Tibial nerve (tissue), 4 donors: ENCODE measurements at places on chromosomes 7 and 10.

GRCh38 chr7:146175716-146176115, 59.1 kb downstream of the CNTNAP2 start:
- H3K36me3 ChIP-seq, result no peaks in the 10 kb centered on the region
- no peak for DNase-seq
- H3K4me3 ChIP-seq, result no peak overlapping the region
- no peaks in the 10 kb centered on the region for H3K27me3 ChIP-seq
- no peaks in the 10 kb centered on the region for H3K4me1 ChIP-seq

- peak overlapping the region; percentile 76 for H3K27ac ChIP-seq
- peaks cover 4% of the 10 kb centered on the region for H3K4me1 ChIP-seq
- DNase-seq, result no peak
- no peaks in the 10 kb centered on the region for H3K36me3 ChIP-seq
- H3K27me3 ChIP-seq, result no peaks in the 10 kb centered on the region
Measured at GRCh38 chr7:15555381-15555859, 6.4 kb downstream of the AGMO start.

DNA sequence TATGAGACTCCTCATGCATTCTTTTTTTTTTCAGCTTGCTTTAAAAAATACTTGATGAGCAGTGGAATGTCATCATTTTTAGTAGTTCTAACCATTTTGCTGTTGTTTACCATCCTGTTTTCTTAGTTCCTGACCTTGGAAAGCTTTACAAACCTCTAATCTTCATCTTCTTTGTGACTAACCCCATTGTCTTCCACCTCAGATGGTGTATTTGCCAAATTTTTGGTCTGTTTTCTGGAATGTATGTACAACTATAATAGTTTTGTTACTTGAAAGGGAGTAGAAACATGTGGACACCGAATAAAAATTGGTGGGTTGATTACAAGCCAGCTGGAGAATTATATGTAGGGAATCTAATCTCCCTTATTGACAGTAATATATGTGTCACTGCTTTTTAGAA, 172.7 kb downstream of the SND1 start:
- DNase-seq, result no peak
- H3K36me3 ChIP-seq, result no peaks in the 10 kb centered on the region
- no peaks in the 10 kb centered on the region for H3K4me1 ChIP-seq
- no peak overlapping the region for H3K27ac ChIP-seq
- no peak overlapping the region for H3K4me3 ChIP-seq

DNA sequence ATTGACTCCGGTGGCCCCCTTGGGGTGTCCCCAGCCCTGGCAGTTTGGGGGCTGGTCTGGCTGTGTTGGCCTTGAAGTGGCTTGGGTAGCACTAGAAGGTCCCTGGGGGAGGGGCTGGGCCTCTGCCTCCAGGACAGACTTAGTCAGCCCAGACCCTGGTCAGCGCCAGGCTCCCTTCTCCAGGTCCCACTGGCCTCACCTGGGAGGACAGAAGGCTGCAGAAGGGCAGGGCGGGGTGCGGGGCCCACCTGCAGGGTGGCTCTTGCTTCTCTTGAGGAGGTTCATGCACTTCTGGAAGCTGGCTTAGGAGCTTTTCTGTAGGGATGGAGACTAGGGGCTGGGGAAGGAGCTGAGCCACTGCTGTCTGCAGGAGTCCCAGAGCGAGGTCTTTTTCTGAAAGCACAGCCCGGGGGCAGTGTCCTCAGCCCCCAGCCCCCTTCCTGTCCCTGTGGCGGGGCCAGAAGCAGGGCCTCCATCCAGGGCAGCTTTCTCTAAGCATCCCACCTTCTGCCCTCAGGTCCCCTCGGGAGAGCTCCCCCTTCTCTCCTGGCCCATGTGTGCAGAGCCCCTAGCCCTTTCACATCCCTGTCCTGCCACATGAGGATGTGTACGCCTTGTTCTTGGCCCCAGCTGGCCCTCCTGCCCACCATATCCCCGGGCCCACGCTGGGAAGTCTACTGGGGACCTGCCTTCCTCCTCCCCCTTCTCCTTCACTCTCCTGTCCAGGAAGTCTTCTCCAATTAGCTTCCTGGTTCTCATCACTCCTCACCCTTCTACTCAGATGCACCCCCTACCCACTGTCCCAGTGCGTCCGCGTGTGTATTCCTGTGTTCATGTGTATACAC, 11.0 kb downstream of the TBATA start:
- no peaks in the 10 kb centered on the region for H3K36me3 ChIP-seq
- H3K27me3 ChIP-seq, result no peaks in the 10 kb centered on the region
- no peak overlapping the region for H3K4me3 ChIP-seq
- DNase-seq, result no peak
- H3K4me1 ChIP-seq, result no peaks in the 10 kb centered on the region

- no peaks in the 10 kb centered on the region for H3K4me1 ChIP-seq
- H3K4me3 ChIP-seq, result no peak overlapping the region
- no peaks in the 10 kb centered on the region for H3K36me3 ChIP-seq
- no peaks in the 10 kb centered on the region for H3K27me3 ChIP-seq
- DNase-seq, result peak; percentile 26
Measured at GRCh38 chr10:5283305-5284158, 81.2 kb upstream of the UCN3 start.

- H3K27ac ChIP-seq, result no peak overlapping the region
- H3K4me3 ChIP-seq, result no peak overlapping the region
- DNase-seq, result no peak
- H3K27me3 ChIP-seq, result no peaks in the 10 kb centered on the region
- no peaks in the 10 kb centered on the region for H3K4me1 ChIP-seq
- H3K36me3 ChIP-seq, result no peaks in the 10 kb centered on the region
Measured at GRCh38 chr10:125190414-125190813, 30.1 kb upstream of the CTBP2 start.

DNA sequence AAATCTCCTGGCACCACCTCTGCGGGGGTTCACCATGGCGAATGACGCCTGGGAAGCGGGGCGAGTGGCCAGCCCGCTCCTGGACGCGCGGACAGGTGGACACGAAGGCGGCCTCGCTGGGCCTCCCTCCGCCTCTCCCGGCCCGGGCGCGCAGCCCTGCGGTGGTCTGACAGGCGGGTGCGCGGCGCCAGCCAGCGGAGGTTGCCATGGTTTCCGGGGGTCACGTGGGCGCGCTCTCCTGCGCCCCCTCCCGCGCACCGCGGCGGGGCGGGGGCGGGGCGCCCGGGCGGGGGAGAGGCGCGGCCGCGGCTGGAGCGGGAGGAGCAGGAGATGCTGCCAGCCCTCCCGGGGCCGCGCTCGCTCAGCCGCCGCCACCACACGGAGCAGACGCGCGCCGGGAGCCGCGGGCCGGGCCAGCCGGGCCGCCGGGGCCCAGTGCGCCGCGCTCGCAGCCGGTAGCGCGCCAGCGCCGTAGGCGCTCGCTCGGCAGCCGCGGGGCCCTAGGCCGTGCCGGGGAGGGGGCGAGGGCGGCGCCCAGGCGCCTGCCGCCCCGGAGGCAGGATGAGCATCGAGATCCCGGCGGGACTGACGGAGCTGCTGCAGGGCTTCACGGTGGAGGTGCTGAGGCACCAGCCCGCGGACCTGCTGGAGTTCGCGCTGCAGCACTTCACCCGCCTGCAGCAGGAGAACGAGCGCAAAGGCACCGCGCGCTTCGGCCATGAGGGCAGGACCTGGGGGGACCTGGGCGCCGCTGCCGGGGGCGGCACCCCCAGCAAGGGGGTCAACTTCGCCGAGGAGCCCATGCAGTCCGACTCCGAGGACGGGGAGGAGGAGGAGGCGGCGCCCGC, at the start of gene PRKAR2B:
Gene PRKAR2B (plus strand): TSS at position 359 of the 848 bp plus-strand sequence. CDS start 203 bp downstream, at position 562.
- no peaks in the 10 kb centered on the region for H3K27me3 ChIP-seq
- H3K36me3 ChIP-seq, result no peaks in the 10 kb centered on the region
- DNase-seq, result peak; percentile 61
- H3K27ac ChIP-seq, result peak within 1 kb of the TSS; percentile 91

- H3K4me1 ChIP-seq, result no peaks in the 10 kb centered on the region
- H3K27ac ChIP-seq, result no peak overlapping the region
- no peaks in the 10 kb centered on the region for H3K36me3 ChIP-seq
- H3K27me3 ChIP-seq, result no peaks in the 10 kb centered on the region
Measured at GRCh38 chr10:21141946-21142492, 244.9 kb upstream of the NEBL start.

DNA sequence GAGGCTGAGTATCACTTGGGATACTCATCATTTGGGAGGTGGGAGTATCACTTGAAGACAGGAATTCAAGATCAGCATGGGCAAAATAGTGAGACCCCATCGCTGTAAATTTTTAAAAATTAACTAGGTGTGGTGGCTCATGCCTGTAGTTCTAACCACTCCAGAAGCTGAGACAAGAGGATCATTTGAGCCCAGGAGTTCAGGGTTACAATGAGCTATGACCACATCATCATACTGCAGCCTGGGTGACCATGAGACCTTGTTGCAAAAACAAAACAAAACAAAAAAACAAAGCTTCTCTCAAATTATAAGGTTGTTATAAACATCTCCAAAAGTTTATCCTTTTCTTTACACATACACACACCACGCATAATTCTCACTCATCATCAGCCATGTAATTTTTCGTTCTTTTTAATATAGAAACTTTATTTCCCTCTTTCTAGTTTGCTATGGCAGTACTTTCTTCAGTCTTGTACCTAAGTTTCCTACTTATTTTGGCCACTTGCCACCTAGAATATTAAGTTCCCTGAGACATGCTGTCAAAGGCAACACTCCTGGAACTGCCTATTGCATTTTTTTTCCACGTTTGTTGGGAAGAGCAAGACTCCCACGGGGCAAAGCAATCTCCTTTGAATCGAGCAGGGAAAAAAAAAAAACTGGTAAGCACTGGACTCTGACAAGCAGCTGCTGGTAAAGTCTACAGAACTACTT, 37.1 kb downstream of the SKIDA1 start:
- H3K27me3 ChIP-seq, result no peaks in the 10 kb centered on the region
- H3K27ac ChIP-seq, result peak overlapping the region; percentile 50
- H3K36me3 ChIP-seq, result no peaks in the 10 kb centered on the region

- no peak overlapping the region for H3K4me3 ChIP-seq
- H3K27me3 ChIP-seq, result no peaks in the 10 kb centered on the region
- H3K36me3 ChIP-seq, result no peaks in the 10 kb centered on the region
- H3K27ac ChIP-seq, result no peak overlapping the region
- no peak for DNase-seq
- H3K4me1 ChIP-seq, result peaks cover 4% of the 10 kb centered on the region
Measured at GRCh38 chr7:92730808-92731207, 105.6 kb downstream of the CDK6 start.

DNA sequence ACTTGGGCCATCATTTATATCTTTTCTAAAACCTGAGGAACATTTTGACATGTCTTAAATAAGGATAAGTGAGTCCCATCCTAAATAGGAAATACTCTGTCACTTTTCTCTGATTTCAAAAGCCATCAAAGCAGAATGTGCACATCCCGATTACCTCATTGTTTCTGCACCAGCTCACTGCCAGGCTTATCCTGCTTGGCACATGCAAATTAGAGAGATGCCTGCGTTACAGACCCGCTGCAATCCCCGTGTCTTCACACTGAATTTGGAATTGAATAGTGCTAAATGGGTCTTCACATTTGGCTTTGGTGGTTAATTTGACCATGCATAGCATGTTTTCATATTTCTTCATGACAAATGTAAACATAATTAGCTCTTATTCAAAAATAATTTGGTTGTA, 279.5 kb downstream of the WDR37 start:
- H3K4me1 ChIP-seq, result no peaks in the 10 kb centered on the region
- H3K4me3 ChIP-seq, result no peak overlapping the region
- no peak overlapping the region for H3K27ac ChIP-seq
- H3K36me3 ChIP-seq, result no peaks in the 10 kb centered on the region

DNA sequence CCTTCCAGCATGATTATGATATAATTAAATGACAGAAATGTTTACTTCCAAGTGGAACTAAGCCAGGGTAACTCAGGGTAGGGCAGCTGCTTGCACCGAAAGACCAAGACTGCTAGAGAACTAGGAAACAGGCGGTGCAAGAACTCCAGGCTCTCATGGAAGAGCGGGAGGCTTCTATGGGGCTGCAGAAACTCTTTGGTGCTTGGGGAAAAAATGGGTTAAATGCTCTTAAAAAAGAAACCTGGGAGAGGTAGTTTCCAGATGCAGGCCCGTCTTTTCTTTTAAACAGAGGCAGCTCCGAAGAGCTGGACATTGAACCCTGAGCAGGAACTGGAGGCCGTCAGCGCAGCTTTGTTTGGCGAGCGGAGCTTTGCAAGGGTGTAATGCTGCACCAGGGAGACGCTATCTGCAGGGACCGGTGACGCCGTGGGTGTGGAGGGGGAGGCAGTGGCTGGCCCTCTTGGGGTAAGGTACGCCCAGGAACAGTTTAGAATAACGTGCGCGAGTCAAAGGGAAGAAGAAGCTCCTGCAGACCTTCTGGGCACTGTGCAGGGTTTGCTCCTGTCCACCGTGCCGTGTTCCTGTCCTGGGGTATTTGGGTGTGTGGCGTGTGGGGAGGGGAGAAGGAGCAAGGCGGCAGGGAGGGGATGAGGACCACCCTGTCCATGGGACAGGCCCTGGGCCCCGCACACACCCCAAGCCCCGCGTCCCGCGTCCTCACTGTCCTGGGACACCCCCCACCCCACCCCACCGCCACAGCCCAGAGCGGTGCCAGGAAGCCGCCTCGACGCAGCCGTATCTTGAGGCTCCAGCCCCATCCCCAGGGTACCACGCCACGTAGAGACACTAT, 59.0 kb downstream of the EGFR start:
- H3K27ac ChIP-seq, result peak overlapping the region; percentile 87
- DNase-seq, result no peak
- H3K4me3 ChIP-seq, result no peak overlapping the region
- H3K27me3 ChIP-seq, result no peaks in the 10 kb centered on the region

GRCh38 chr7:30510124-30511075, 5.8 kb upstream of the GGCT start:
- peaks cover 8% of the 10 kb centered on the region for H3K4me1 ChIP-seq
- H3K36me3 ChIP-seq, result no peaks in the 10 kb centered on the region
- no peaks in the 10 kb centered on the region for H3K27me3 ChIP-seq
- no peak for DNase-seq

- H3K36me3 ChIP-seq, result no peaks in the 10 kb centered on the region
- no peak for DNase-seq
Measured at GRCh38 chr10:99345350-99345749, 16.2 kb downstream of the CNNM1 start.

DNA sequence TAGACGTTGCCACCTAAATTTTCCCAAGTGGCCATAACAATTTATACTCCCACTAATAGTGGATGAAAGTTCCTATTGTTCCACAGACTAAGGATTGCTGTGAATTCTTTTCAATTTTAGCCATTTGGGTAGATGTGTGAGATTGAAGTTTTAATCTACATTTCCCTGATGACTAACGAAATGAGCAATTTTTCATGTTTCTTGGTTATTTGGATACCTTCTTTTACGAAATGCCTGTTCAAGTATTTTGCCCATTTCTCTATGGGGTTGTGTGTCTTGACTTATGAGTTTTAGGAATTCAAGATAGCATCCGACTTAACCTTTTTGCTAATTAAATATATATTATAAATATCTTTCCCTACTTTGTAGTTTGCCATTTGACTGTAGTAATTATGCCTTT, 16.4 kb upstream of the PRKG1 start:
- no peaks in the 10 kb centered on the region for H3K27me3 ChIP-seq
- no peaks in the 10 kb centered on the region for H3K4me1 ChIP-seq
- no peak overlapping the region for H3K27ac ChIP-seq
- no peaks in the 10 kb centered on the region for H3K36me3 ChIP-seq
- H3K4me3 ChIP-seq, result no peak overlapping the region

GRCh38 chr7:50660040-50660829, 95.0 kb upstream of the DDC start:
- peaks cover 22% of the 10 kb centered on the region for H3K4me1 ChIP-seq
- H3K27ac ChIP-seq, result no peak overlapping the region
- no peaks in the 10 kb centered on the region for H3K27me3 ChIP-seq
- no peak for DNase-seq
- no peak overlapping the region for H3K4me3 ChIP-seq

- DNase-seq, result no peak
- no peaks in the 10 kb centered on the region for H3K4me1 ChIP-seq
- H3K27me3 ChIP-seq, result no peaks in the 10 kb centered on the region
- H3K36me3 ChIP-seq, result no peaks in the 10 kb centered on the region
- no peak overlapping the region for H3K4me3 ChIP-seq
Measured at GRCh38 chr10:6868036-6868725, 288.1 kb upstream of the PRKCQ start.
